ENCODE measurements at places on chromosomes 5 and 9. TPM values are rescaled to one million over a fixed set of nuclear protein-coding genes. Genes with fewer than 3 reads are reported as not detected.

GRCh38 chr9:136955943-136956335 lies 3.9 kb downstream of the LCN12 start:
- DNase-seq: no peak

- DNase-seq: no peak
These were observed 116.8 kb upstream of the SPRY4 start for GRCh38 chr5:142441616-142442015.

DNA sequence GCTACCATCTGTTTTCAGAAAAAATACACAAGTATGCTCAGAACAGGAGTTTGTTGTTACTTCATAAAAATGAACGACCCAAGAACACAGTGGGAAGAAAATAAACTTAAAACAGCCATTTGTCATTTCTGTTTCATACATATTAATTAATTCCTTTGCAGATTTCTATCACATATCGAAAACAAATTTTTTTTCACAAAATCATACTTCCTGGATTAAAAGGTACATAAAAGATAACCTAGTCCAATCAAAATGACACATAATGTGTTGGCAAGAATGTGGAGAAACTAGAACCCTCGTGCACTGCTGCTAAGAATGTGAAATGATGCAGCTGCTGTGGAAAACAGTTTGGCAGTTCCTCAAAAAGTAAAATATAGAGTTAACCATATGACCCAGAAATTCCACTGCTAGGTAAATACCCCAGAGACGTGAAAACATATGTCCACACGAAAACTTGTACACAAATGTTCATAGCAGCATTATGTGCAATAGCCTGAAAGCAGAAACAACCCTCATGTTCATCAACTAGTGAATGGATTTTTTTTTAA lies 46.0 kb downstream of the MYO10 start:
- DNase-seq: no peak

C5orf52 gene
- total RNA-seq: not detected

GRCh38 chr5:126274076-126274762 lies 149.0 kb upstream of the GRAMD2B start:
- DNase-seq: no peak

GRCh38 chr9:109852556-109852955 lies 72.6 kb downstream of the PALM2AKAP2 start:
- DNase-seq: no peak

SPATA6L gene
- total RNA-seq: 1.7 TPM

Measured in epithelial cell of proximal tubule (primary cell).